Right forelimb (tissue), 1 donor: ENCODE measurements at places on chromosomes 1 and 21.

DNA sequence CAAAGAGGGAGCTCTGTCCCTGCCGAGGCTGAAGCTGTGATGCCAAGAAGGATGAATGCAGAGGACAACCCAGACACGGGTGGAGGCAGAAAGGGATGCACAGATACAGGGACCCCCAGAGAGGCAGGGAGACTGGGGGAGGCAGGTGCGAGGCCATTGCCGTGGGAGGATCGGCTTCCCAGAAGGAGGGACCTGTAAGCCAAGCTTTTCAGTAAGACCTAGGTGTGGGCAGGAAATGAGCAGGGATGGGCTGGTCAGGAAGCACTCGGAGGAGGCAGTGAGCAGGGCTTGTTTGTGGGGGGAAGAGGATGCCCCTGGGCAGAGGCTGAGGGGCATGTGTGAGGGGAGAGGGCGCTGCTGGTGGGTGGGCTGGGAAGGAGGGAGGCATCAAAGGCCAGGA is 67.7 kb upstream of the WNT4 start:
- DNase-seq, result no peak

DNA sequence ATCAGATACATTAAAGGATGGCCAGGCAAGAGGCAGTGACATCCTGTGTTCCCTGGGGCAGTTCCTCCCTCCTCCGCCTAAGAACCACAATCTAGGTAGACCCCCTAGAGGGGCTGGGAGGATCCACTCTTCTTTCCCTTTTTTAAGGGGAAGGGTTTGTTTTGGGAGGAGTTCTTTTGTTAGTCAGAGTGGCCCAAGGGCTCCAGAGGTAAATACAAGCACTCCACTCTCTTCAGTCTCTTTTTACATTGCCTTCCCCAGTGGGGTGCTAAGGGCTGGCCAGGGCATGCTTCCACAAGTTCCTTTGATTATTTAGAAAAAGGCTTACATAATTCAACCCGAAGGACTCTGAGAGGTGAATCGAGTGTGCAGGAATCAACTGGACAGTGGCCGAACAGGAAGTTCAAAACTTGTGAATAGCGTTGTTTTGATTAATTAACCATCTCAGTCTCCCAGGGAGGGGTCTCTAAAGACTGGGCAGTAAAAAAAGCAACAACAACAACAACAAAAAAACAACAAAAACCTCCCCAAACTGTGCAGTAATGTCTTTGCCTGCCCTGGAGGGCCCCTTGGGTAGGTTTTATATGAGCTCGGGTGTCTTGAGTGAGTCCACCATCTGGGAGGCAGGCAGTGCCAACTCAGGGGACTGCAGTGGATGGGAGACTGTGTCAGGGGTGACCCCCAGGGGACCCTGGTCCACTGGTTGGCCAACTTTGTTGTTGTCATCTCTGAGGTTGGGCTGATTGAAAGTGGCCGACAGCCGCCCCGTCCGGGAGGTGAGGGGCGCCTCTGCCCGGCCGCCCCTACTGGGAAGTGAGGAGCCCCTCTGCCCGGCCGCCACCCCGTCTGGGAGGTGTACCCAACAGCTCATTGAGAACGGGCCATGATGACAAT is 33.2 kb upstream of the ENO1 start:
- no peak for DNase-seq

- no peak for DNase-seq
Measured at GRCh38 chr1:10962483-10962882, 50.0 kb upstream of the TARDBP start.

DNA sequence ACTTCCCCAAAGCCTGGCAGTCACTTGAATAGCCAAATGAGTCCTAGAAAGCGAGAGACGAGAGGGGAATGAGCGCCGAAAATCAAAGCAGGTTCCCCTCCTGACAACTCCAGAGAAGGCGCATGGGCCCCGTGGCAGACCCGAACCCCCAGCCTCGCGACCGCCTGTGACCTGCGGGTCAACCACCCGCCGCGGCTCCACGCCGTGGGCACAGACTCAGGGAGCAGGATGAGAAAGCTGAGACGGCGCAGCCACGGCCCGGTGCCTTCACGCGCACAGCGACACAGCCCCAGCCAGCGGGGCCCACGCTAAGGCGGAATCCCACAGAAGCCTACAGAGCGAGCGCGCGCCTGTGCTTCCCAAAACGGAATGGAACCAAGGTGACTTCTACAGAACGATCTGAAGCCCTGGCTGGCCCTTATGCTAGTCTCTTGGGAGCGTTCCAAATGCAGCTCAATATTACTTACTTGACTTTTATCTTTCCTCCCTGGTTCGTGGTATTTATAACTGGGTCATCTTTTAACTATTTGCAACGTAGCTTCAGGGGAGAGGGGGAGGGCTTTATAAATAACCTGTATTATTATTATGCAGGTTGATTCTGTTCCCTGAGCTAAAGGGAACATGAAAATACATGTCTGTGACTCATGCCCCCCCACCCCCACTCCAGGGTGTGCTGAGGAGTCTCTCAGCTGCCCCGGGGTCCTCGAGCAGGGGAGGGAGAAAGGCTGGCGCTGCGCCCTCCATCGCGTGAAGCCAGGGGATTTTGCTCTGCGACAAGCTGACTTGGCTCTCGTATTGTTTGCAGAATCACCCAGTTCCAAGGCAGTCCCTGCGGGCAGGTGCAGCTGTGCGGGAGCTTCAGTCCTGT is 1.7 kb downstream of the TSPEAR start:
- peak; percentile 41 for DNase-seq

GRCh38 chr1:16087733-16088132 is 14.3 kb upstream of the FAM131C start:
- peak; percentile 18 for DNase-seq

DNA sequence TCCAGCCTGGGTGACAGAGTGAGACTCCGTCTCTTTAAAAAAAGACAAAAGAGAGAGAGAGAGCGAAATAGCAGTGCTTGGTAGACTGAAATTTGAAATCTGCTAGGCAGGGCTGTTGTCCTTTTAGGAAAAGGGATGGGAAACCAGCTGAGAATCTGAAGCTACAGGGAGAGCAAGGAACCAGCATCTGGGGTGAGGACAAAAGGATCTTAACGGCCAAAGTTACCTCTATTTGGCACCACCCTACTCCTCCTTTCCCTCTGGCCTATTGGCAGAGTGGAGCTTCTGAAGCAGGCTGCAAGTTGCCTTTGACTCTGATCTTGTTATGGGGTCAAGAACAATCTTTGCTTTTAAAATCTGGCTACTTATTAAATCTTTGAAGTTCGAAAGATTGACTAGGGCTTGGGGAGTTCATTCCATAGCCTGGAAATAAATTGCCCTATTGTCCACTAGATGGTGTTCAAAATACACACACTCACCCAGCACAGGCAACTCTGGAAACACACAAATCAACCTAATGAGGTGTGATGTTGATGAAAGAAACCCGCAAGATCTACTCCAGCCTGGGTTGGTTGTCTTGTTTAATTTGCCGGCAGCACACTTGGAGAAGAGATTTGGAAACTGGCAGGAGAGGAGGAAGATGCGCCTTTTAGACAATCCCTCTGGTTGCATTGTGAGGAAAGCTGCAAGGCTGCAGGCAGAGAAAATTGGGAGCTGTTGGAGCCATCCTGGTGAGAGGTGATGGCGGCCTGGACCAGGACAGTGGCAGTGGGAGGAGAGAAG is 16.5 kb upstream of the PARP1 start:
- DNase-seq, result peak; percentile 46

- DNase-seq, result no peak
Measured at GRCh38 chr1:114764689-114765088, 6.9 kb upstream of the CSDE1 start.

- no peak for DNase-seq
Measured at GRCh38 chr1:22171951-22172715, 29.2 kb upstream of the WNT4 start.

- DNase-seq, result no peak
Measured at GRCh38 chr1:212518188-212519054, 85.7 kb downstream of the NENF start.

DNA sequence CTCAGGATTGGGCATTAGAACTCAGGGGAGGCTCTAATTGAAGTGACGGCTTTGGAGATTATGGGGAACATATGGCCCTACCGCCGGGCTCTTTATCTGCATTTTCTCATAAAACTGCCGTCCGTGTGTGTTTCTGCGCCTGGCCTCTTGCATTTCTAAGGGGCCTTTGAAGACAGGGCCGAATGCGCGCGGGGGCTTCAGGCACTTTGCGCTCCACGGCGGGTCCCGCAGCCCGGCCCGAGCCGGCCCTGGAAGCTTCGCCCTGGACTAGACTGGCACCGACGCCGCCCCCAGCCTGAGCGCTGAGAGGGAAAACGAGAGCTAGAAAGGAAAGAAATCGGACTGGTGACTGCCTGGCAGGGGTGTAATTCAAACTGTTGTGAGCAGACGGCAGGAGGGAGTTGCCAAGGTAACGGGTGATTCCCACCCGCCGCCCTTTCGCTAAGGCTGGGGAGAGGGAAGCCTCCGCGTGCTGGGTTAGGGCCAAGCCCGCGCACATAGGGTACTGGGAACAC is 120.7 kb downstream of the LMX1A start:
- DNase-seq, result peak; percentile 55

DNA sequence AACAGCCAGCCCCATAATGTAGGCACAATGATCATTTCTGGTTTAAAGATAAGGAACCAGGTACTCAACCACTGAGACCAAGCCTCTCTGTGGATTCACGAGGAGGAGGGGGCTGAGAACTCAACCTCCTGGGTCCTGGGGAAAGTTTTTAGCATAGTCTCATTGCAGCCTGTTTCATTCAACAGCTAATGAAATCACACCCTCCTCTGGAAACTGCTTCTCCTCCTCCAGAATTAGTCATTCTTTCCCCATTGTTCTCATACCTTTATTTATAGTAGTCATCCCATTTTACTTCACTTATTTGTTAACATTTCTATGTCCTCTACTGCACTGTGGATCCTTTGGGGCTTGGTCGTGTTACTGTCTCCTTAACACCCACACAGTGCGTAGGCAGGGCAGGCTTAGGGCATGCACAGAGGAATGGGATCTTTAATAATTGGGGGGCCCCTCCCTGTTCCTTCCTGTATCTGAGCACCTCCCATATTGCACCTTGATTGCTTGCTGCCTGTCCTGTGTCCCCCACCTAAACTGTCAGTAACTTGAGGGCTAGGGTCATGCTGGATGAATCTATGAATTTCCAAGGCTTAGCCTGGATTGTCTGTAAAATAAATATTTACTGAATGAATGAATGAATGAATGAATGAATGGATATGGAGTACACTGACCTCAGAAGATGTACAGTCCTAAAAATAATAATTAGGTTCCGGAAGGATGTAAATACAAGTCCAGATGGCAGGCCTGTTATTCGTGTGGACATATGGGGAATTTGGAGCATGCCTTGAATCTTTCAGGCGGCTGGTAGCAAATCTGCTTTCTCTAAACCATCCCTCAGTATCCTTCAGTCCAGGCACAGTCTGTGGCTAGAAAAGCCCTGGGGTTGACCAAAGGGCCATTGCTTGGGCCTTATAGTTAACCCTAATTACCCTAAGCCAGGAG is 153.8 kb upstream of the HMGB4 start:
- no peak for DNase-seq

DNA sequence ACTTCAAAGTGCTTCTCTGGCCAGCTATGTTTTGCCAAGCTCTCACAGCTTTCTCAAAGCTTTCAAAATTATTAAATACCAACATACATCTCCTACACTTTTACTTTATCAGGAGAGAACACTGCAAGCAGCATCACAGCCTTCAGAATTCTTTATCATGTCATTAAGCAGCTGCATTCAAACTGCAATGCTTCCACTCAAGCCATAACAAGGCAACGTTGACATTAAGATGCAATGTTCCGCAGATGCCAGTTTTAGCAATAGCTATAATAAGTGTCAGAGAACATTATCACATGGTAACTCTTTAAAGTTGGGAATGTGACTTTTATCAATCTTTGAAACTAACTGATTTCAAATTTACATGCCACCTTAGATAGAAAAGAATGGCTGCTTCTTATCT is 91.9 kb downstream of the LRRC53 start:
- no peak for DNase-seq

DNA sequence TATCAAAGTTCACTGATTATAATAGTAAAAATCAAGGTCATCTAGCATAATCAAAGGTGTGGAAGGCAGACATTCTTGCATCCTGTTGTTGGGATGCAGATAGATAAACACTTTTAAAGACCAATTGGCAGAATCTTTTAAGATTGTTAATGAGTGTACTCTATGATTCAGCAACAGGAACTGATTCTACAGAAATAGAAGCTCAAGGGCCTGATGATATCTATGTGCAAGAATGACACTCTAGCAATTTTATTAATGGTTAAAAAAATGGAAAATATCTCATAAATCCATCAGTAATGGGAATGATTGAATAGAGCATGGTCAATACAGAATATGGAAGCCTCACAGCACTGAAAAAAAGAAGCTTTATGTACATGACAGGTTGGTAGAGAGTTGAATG is 2.2 kb upstream of the ATP1A4 start:
- no peak for DNase-seq

DNA sequence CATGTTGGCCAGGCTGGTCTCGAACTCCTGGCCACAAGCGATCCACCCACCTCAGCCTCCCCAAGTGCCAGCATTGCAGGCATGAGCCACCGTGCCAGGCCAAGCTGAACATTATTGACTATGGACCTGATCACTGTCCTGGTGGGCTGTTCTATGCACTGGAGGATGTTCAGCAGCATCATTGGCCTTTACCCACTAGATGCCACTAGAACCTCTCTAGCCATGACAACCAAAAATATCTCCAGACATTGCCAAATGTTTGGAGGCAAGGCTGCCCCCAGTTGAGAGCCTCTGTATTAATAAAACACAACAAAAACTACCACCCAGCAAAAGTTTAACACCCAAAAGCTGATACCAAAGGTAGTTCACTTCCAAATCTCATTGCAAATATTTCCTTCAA is 110.8 kb upstream of the SOD1 start:
- no peak for DNase-seq

GRCh38 chr1:38269923-38270848 is 223.6 kb upstream of the POU3F1 start:
- DNase-seq, result no peak
